ENCODE measurements at places on chromosomes 11 and 22.
A peak's percentile ranks its signal among the peaks of the same experiment; 100 is the strongest.

- DNase-seq: no peak
Measured at GRCh38 chr22:36351921-36352802, 35.6 kb downstream of the MYH9 start.

GRCh38 chr22:18091916-18092526 is 14.2 kb downstream of the PEX26 start:
- DNase-seq: peak; percentile 74

GRCh38 chr22:23804781-23805291 is 18.1 kb downstream of the SMARCB1 start:
- no peak for DNase-seq

- no peak for DNase-seq
Measured at GRCh38 chr22:39422101-39422500, 22.5 kb downstream of the TAB1 start.

All from Calu3 (cell line).